Stimulated activated CD4-positive, alpha-beta T cell treated with anti-CD3 and anti-CD28 coated beads, Interleukin-2, amount 100 ng/mL, for 24 hours (primary cell): ENCODE measurements at places on chromosomes 6 and 20.

- DNase-seq, result no peak
Measured at GRCh38 chr6:28351087-28351486, 1.3 kb downstream of the ZKSCAN3 start.

GRCh38 chr6:143961886-143962878 lies 45.9 kb downstream of the PLAGL1 start:
- DNase-seq, result no peak

DNA sequence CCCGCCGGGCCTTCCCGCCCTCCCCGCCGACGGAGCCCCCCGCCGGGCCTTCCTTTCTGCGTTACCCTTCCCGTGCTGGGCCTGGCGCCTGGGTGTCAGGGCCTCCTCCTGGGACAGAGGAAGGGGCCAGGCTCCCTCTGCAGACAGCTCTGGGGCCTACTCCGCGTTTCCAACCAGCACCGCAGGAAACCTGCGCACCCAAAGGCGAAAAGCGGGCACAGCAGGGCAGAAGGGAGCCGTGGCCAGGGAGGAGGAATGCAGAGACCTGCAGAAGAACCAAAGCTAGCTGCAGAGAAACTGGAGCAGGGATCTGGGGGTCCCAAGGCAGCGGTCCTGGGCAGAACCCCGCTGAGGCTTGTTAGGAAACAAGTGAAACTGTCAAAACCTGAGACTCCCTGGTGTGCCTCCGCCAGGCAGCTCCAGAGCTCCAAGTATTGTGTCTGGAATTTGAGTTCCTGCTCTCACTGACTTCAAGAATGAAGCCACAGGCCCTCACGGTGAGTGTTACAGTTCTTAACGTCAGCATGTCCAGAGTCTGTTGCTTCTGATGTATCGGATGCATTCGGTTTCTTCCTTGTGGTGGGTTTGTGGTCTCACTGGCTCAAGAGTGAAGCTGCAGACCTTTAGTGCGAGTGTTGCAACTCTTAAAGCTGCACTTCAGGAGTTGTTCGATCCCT lies 33.3 kb downstream of the IRF4 start:
- no peak for DNase-seq

GRCh38 chr20:54123587-54124180 lies 50.1 kb downstream of the CYP24A1 start:
- DNase-seq, result no peak

GRCh38 chr20:54110457-54110856 lies 40.1 kb upstream of the BCAS1 start:
- no peak for DNase-seq

DNA sequence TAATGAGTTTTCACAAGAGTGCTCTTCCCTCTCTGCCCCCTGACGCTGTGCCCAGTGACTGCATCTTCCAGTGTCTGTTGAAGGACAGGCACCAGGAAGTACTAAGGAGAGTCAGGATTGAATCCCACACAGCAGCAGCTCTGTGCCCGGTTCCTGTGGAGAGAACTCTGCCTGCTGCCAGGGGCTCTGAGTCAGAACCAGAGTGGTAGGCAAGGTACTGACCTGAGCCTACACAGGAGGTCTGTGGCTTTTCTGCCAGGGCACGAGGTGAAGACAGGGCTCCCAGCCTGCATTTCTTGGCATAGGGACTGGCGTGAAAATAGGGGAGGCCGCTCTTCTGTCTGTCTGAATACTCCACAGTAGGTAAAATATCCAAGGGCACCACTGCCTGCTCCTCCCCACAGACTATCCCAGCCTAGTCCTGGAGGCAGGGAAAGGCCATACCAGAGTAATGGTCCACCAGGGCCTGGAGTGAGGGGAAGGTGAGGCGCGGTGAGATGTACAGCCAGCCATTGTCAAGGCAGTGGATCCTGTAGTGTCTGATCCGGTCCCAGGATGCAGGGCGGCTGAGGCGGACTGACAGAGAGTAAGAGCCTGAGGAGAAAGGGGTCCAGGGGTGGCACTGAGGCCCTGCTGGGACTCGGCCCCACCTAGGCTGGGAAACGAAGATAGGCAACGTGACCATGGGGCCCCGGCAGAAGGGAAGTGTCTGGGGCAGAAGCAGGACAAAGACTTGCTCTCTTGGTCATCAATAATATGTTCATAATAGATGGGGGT lies 9.4 kb downstream of the RAB5IF start:
- DNase-seq, result no peak

GRCh38 chr20:30489614-30490003 lies 767.9 kb upstream of the DEFB115 start:
- no peak for DNase-seq

DNA sequence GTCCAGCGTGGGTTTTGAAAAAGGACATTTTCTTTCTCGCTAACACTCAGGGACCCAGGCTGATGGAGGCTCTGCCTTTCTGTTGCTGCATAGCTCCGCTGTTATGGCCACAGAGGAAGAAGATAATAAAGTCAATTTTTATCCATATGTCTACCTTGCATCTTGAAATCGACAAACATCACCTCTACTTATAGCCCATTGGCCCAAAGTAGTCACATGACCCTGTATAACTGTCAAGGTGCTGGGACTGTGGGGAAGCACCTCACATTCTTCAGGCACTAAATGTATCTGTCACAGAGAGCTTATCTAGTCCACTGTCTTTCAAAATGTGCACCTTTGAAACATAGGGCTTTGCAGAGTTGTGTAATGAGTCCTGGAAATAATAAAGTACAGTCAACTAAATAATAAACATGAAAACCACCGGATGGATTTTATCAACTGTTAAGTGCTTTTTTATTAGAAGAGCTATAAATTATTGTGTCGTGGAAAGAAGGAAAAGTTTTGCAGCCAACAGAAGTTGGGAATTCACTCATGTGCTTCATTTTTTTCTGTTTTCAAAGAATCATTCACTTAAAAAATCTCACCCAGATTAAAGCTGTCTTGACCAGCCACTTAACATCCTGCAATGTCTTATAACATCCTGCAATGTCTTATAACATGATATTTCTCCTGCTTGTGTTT lies 47.7 kb upstream of the RCAN2 start:
- DNase-seq, result no peak

DNA sequence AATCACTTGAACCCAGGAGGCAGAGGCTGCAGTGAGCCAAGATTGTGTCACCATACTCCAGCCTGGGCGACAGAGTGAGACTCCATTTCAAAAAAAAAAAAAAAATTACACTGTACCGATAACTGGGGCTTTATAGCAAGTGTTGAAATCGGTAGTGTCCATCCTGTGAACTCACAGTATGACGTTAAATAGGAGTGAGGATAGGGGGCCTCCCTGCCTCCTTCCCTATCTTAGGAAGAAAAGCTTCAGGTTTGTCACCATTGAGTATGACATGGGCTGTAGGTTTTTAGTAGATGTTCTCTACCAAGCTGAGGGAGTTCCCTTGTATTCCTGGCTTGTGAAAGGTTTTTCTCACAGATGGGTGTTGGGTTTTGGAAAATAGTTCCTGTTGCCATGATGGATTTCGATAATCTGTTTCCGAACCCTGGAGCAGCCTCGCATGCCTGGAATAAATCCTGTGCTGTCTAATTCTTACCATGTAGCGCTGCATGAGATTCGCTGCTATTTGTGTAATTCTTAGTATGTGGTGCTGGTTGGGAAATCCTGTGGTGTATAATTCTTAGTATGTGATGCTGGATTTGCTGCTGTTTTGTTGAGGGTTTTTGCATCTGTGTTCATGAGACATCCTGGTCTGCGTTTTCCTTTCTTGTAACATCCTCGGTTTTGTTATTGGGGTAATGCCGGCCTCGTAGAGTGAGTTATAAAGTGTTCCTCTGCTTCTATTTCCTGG lies 23.6 kb downstream of the NTSR1 start:
- no peak for DNase-seq

GRCh38 chr6:125099211-125100073 lies 54.1 kb upstream of the TPD52L1 start:
- peak; percentile 18 for DNase-seq

DNA sequence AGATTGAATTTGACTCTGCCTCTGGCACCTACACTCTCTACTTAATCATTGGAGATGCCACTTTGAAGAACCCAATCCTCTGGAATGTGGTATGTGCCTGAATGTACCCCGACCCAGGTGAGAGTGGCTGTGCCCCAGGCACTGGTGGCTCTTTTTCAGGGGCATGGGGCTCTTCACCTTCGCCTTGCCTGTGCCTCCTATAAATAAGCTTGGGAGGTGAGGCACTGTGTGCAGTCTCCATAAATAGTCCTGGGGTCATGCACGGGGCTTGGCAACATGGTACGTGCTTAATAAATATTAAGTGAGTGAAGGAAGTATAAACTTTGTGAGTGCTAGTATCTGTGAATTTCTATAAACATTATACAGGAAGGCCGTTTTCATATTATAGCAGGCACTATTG lies 33.0 kb downstream of the GHRH start:
- no peak for DNase-seq

DNA sequence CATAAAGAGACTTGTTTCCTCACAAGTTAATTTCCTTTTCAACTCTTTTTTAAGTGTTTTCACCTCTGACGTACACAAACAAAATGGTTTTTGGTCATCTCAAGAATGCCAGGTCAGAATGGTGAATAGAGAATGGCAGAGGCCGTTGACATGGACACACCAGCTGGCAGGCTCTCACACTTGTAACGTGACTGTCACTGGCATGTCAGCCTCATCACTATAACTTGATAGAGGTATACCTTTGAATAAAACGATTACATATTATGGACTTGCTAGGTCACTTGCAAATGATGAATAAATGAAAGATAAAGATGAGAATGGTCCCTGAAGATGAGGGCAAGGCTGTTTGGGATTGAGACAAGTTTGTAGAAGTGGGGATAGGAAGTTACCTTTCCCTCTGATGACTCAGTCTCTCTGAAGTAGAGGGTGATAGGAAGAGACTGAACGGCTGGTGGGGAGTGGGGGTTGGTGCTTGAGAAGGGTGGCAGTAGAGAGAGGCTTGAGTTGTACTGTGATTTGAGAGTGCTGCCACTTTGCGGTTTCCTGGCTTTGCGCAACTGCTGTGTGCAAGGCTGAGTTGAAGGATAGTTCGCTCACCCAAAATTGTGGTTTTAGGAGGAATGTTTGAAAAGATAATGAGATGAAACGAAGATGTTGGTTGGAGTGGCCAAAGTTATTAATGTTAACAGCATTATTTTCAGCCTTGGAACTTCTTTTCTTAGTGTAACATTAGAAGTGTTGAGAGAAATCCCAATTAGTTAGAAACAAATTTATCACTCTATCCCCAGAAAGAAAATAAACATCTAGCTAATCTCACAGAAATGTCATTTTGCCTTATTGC lies 30.3 kb downstream of the TBPL1 start:
- DNase-seq, result peak; percentile 34

GRCh38 chr20:64232794-64233193 lies 22.8 kb upstream of the PCMTD2 start:
- no peak for DNase-seq
